Activated T-cell treated with anti-CD3 and anti-CD28 coated beads, Interleukin-2, amount 50 U/mL, for 48 hours (primary cell): ENCODE measurements at places on chromosomes 5 and 9.

- DNase-seq, result no peak
These were observed 74.2 kb upstream of the OTULINL start for GRCh38 chr5:14507156-14507941.

DNA sequence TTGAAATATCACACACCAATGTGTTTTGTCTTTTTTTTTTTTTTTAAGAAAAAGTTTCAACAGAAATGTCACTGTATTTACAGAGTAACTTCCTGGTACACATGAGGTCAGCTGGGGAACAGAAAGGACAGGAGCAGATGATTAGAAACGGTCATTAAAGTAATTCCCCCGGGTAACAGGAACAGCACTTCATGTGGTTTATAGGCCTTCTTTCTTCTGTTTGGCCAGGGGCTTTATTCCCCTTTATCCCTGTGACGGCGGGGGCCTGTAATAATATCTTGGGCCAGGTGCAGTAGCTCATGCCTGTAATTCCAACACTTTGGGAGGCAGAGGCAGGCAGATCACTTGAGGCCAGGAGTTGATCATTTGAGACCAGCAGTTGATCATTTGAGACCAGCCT, 30.5 kb upstream of the MSH3 start:
- no peak for DNase-seq

GRCh38 chr5:127386557-127386956, 96.0 kb downstream of the MEGF10 start:
- DNase-seq, result no peak

- DNase-seq, result no peak
These were observed 58.3 kb downstream of the IZUMO3 start for GRCh38 chr9:24487250-24487861.

DNA sequence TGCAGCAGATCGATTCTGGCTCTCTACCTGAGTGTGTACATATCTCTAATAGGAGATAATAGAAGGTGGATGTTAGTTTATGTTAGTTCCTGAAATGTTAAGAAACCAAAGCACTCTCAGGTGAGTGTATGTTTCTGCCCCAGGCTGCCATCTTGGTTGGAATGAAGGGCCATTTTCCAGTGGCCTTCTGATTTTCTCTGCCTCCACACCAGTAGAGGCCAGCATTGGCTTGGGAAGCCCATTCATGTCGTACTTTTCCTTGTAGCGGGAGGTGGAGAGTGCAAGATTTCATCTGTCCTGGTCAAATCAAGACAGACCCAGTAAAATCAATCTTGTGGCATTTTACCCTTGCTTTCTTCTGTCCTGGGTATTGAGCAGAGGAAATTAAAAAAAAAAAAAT, 91.0 kb downstream of the GAS1 start:
- no peak for DNase-seq

DNA sequence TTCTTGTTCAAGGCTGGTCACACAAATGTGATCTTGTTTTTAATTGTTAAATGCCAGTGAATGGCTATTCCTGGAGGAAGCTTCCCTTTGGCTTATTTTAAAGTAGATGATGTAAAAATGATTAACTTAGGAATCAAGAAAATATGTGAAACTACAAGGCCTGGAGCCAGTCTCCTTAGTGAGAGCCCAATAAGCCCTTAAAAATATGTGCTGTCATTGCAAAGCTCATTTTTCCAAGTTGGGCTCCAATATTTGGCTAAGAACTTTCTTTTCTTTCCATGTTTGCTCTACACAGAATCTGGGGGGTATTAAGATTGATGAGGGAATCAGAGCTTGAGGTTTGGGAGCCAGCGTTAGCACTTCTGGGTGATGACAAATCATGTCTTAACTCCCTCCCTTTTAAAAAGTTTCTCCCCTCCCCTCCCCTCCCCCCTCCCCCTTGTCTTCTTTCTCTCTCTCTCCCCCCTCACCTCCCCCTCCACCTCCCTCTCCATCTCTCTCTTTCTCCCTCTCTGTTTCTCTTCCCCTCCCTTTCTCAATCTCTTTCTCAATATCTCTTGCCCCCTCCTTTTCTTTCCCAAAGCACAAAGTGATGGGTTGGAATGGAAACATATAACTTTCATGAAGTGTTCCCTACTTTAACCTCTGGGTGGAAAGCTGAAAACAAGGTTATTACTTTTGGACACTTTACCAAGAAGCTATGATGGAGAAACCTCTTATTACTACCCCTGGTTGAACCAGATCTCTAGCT, 86.0 kb downstream of the FBXL7 start:
- no peak for DNase-seq

GRCh38 chr5:6506611-6507010, 58.0 kb downstream of the UBE2QL1 start:
- DNase-seq, result no peak

DNA sequence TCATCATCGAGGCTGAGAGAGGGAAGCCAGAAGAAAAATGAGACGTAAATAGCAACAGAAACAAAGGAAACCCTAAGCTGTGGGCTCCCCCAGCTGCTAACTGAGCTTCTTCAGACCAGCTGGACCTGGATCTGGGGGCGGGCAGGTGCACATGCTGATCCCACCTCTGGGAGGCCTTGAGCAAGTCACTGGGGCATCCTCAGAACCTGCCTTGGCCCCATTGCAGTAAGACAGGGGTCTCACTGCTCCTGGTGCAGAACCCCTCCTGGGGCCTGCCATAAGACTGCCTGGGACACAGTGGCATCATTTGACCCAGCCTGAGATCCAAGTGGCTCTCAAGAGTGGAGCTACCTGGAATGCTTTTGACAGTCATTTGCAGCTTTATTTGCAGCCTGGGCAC, 77.4 kb downstream of the PHF2 start:
- no peak for DNase-seq

DNA sequence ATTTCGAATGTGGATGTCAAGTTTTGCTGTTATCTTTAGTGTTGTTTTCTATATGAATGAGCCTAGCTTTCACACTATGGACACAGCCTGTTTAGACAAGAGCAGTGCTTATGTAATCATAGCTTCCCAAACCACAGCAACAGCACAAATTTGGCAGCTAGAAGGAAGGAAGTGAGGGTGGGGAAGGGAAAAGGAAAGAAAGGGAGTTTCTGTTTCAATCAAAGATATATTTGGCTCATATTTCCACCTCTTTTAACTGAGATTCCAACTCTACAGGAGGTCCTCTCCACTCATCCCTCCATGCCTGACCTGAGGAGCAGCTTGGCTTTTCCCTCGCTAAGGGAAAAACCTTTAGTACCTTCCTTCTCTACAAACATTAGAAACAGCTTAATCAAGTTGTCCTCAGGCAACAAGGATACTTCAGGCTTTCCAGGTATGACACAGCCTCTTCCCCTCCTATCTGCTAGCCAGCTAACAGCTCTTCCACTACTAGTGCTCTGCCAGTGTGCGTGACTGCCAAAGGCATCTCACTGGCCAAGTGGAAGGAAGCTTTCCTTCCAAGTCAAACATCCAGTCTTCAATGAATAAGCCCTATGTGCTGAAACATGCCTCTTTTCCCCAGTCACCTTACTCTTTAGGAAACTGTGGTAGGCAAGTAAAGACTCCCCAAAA, 268.6 kb upstream of the PTGER4 start:
- no peak for DNase-seq

GRCh38 chr5:133205204-133205603, 153.4 kb downstream of the HSPA4 start:
- DNase-seq, result no peak

DNA sequence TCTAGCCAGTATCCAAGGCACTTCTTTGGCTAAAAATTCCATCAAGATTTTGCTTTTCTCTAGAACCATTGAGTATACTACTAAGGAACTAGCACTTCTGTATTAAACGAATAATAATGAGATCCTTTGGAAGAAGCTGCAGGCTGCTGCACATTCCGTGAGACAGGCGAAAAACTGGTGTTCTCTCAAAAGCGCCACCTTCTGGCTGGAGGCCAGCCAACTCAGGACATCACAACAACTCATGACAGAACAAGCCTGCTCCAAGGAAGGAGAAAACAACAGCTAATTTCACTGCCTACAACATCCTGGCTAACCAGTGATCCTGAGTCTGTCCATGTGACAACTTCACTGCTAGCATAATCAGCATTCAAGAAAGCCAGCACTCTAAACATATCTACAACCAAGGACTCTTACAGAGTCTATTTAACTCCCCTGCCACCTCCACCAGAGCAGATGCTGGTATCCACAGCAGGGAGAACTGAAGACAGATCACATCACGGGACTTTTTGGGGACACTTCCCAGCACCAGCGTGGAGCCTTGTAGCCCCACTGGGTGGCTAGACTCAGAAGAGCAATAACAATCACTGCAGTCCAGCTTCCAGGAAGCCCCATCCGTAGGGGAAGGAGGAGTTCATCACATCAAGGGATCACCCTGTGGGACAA, 150.5 kb downstream of the YTHDC2 start:
- peak; percentile 47 for DNase-seq

- DNase-seq, result no peak
These were observed 203.8 kb downstream of the TSSK1B start for GRCh38 chr5:113230711-113231652.

GRCh38 chr5:54387031-54387430, 68.5 kb upstream of the HSPB3 start:
- no peak for DNase-seq

DNA sequence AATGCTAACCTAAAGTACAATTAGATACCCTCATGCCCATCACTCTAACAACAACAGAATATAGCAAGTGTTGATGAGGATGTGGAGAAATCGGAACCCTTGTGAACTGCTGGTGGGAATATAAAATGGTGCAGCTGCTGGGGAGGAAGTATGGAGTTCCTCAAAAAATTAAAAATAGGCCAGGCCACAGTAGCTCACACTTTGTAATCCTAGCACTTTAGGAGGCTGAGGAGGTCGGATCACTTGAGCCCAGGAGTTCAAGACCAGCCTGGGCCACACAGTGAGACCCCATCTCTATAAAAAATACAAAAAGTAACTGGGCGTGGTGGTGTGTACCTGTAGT, 18.0 kb upstream of the MRNIP start:
- no peak for DNase-seq

- no peak for DNase-seq
These were observed 375.0 kb upstream of the RFX3 start for GRCh38 chr9:3900673-3901318.

DNA sequence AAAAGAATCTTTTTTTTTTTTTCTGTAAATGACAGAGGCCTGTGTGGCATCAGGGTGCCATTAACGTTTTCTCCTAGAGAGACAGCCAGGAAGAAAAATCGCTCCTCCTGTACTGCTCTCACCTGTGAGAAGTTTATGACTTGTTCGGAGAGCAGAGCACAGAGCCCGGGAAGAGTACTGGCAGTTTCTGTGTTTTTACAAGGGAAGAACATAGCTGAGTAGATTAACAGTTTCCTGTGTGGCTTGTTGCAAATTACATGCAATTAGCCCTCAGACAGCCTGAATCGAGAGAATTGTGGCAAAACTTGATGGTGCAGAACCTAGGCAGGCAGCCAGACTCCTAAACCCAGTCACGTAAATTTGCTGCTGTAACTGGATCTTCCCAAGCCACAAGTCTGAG, 32.1 kb downstream of the PRKACG start:
- DNase-seq, result no peak

- no peak for DNase-seq
These were observed 389.4 kb upstream of the SLC24A2 start for GRCh38 chr9:20178197-20178596.

DNA sequence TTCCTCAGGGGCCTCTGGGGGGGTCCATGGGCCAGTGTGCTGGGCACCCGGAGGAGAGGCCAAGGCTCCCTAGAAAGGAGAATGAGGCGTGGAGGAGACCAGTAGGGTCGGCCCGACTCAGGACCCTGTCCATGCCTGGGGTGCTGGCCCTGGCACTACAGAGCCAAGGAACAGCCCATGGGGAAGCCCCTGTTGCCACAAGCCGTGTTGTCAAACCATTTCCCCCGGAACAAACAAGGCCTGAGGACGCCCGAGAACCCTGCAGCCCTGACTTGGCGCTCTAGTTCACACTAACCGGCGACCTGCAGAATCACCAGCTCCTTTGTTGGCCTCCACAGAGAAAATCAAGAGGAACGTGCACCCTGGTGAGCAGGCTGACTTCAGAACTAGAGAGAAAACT, 41.6 kb upstream of the SLC12A7 start:
- no peak for DNase-seq
